ENCODE measurements at places on chromosomes 7 and 10.

DNA sequence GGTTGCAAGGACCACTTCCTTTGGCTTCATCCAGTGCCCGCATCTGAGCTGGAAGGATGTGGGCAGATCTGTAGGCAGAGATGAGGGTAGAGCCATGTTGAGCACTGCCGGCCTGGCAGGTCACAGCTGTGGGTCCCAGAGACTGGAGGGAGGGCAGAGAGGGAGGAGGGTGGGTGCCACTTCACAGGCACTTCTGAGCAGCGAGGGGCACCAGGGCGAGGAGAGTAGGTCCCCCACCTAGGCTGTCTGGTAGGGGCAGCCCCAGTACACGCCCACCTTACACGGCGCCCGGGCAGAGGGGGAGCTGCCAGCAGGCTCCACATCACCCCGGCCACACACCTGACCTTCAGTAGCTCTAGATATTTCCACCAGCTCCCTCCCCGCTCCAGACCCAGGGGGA lies 473.0 kb upstream of the FOXK1 start:
- no peak for DNase-seq

- no peak for DNase-seq
These were observed 746.4 kb downstream of the TNS3 start for GRCh38 chr7:46835556-46835955.

GRCh38 chr7:112322070-112322469 lies 115.6 kb downstream of the ZNF277 start:
- no peak for DNase-seq

DNA sequence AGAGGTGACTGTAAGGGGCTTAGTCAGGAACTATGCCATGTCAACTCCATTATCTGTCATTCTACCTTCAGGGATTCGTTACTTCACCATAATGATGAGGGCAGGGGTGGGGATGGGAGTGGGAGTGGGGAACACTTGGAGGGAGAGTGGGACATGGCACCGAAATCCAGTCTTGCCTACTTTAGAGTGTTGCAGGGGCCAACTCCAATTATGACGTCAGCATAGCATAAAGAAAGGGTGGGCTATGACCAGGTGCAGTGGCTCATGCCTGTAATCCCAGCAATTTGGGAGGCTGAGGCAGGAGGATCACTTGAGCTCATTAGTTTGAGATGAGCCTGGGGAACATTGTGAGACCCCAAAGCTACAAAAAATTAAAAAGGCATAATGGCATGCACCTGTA lies 512.2 kb downstream of the GATA3 start:
- DNase-seq = no peak

- DNase-seq = no peak
These were observed 58.3 kb upstream of the SHH start for GRCh38 chr7:155870334-155871180.

GRCh38 chr10:79498291-79498829 lies 14.0 kb upstream of the EIF5AL1 start:
- no peak for DNase-seq

GRCh38 chr7:70497793-70498192 lies 634.2 kb upstream of the GALNT17 start:
- DNase-seq = no peak

DNA sequence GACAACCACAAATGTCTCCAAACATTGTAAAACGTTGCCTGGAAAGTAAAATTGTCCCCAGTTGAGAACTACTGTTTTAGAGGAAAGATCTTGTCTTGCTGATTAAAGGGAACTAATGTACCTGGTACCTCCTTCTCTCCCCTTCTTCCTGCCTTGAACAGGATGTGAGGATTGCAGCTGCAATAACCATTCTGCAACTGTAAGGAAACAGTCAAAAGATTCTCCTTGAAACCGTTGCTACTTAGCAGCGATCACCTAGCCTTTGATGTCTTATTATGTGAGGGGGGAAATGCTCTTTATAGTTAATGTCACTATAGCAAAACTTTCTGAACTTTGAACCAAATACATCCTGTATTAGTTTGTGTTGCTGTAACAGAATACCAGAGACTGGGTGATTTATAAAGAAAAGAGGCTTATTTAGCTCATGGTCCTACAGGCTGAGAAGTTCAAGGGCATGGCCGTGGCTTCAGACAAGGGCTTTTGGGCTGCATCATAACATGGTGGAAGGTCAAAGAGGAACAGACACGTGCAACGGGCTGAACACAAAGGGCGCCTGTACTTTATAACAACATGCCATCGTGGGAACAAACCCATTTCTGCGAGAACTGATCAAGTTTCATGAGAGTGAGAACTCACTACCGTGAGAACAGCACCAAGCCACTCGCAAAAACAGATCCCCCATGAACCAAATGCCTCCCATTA lies 54.2 kb upstream of the PARD3 start:
- no peak for DNase-seq

GRCh38 chr10:123958241-123958640 lies 66.6 kb upstream of the CPXM2 start:
- no peak for DNase-seq

GRCh38 chr10:132878091-132878729 lies 64.2 kb downstream of the CFAP46 start:
- DNase-seq = no peak

DNA sequence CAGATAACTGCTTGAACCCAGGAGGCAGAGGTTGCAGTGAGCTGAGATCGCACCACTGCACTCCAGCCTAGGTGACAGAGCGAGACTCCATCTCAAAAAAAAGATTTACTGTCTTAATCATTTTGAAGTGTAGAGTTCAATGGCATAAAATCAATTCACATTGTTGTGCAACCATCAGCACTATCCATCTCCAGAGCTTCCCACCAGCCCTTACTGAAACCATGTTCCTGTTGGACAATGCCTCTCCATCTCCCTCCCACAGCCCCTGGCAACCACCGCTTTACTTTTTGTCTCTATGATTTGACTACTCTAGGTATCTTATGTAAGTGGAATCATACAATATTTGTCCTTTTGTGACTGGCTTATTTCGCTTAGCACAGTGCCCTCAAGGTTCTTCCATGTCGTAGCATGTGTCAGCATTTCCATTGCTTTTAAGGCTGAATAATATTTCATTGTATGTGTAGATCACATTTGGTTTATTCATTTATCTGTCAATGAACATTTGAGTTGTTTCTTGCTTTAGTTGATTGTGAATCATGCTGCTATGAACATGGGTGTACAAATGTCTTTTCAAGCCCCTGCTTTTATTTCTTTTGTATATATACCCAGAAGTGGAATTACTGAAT lies 33.1 kb downstream of the NACAD start:
- no peak for DNase-seq

DNA sequence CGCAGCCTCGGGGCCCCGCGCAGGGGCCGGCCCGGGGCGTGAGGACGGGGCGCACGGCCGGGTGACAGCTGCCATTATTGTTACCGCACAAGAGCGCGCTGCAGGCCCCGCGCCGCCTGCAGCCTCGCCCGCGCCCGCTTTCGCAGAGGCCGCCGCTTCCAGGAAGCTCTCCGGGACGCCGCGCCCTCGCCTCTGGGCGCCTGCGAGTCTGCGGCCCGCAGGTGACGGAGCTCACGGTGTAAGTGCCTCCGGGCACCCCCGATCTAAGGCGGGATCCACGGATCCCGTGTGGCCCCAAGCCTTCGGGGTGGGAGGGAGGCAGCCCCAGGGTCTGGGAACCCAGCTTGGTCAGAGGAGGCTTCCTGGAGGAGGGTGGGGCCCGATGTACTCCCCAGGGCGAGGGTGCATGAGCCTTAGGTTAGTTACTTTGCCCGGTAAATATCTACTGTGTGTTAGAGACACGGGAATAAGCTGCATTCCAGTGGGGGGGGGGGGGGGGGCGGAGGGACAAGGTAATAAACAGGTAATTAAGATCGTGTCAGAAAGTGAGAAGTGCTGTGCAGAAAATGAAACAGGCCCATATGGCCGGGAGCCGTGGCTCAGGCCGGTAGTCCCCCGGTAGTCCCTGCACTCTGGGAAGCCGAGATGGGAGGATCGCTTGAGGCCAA lies 638 bp downstream of the IQCE start:
- DNase-seq = no peak

DNA sequence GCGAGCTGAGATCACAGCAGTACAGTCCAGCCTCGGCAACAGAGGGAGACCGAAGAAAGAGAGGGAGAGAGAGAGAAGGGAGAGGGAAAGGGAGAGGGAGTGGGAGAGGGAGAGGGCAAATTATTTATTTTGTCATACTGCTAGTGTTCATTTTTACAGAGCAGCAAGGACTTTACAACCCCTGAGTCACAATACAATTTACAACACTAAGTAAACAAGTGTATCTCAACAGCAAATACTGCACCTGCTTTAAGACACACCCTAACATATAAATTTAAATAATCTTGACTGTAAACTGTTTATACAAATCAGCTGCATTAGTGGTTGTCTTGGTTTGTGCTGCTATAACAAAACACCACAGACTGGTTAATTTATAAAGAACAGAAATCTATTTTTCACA lies 27.2 kb downstream of the HTR5A start:
- no peak for DNase-seq

DNA sequence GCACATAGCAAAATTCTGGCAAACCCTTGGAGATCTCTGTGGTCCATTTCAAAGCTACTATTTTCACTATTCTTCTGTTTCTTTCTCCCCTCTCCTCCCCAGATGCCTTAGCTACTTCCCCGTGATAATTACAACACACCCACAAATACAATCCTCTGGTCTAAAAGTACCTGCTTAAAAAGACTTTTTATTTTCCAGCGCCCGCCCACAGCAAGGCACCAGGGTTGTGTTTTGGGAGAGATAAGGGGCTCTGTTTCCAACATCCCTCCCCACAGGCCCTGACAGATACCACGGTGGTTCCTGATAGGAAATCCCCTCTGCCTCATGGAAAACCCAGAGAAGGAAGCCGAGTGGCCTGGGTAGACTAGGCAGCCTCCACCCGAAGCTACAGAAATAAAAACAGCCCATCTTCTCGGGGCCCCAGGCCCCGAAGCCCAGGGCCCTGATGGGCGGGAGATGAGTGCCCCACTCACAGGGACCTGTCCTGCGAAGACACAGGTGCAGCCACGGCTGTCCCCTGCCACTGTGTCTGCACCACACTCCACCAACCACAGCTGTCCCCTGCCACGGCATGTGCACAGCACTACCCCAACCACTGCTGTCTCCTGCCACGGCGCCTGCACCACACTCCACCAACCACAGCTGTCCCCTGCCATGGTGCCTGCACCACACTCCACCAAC lies 19.7 kb downstream of the CALML5 start:
- no peak for DNase-seq

GRCh38 chr7:144437370-144438191 lies 34.1 kb upstream of the NOBOX start:
- DNase-seq = no peak

GRCh38 chr10:70334526-70335245 lies 47.7 kb downstream of the LRRC20 start:
- no peak for DNase-seq

- no peak for DNase-seq
These were observed 84.3 kb upstream of the ADRB1 start for GRCh38 chr10:113959383-113959760.

DNA sequence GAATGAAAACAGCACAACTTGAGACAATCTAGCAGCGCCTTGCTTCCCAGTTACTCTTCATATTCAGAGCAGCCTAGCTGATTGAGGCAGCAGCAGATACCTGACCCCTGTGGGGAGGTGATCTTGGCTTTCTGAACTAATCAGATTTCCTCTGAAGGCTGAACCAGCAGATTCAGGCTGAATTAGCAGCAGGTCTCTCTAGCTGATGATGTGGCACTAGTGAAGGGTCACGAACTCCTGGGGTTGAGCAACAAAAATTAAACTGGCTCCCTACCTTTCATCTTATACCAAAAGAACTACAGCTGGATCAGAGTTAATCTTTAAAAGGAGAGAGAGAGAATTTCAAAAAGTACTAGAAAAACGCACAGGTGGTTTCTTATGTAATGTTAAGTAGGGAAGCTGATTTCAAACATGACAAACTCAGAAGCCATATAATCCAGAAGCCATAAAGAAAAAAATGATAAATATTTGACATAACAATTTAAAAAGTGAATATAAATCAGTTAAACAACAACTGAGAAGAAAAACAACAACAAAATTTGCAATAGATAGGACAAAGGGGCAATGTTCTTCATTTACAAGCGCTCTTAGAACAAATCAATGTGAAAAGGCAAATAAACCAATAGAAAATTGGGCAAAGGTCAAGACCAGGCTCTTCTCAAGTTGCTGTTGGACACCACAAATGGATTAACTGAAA lies 13.5 kb downstream of the SLC25A13 start:
- no peak for DNase-seq

GRCh38 chr10:99983280-99983988 lies 26.3 kb downstream of the DNMBP start:
- peak; percentile 53 for DNase-seq

GRCh38 chr10:18332048-18332447 lies 191.8 kb downstream of the CACNB2 start:
- DNase-seq = no peak

- no peak for DNase-seq
These were observed 38.2 kb downstream of the SEMA3E start for GRCh38 chr7:83610649-83611304.

DNA sequence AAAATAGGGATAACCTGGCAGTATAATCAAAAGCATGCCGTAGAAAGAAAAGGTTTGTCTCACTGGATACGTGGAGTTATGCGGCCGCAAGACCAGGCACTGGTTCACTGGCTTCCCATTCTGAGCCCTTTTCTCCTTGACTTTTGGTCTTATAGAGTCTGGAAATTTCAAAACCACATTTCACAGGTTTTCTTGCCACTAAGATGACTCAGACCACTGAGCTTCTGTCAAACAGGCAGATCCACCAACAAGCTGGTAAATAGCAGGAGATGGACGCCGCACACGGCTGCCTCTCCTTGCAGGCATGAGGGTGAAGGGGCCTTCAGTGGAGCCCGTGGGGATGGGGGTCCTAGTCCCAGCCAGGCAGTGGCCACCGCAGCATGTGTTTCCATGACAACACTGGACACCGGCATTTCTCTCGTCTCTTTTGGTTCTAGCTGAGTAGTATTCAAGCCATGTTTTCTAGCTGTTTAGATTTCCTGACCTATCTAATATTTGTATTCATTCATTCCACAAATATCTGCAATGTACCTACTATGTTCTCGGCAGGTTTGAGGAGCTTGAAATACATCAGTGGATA lies 55.5 kb downstream of the KLF6 start:
- DNase-seq = no peak

- no peak for DNase-seq
These were observed 162.5 kb upstream of the CELF2 start for GRCh38 chr10:10855151-10855581.

- DNase-seq = no peak
These were observed 73.6 kb downstream of the AHCYL2 start for GRCh38 chr7:129298268-129298893.

DNA sequence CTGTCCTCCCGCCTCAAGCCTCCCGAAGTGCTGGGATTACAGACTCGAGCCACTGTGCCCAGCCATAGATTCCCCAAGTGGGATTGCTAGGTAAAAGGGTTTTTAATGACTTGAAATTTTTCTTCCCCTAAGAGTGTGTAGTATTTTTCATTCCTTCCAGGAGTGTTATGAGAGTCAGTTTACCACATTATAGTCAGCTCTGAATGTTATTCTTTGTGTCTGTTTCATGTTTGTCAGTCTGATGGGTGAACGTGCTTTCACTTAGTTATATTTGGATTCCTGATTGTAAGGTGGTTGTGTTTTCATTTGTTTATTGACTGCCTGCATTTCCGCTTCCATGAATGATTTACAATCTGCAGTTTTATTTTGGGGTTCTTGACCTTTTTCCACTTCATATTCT lies 6.3 kb downstream of the ZNF212 start:
- no peak for DNase-seq

GRCh38 chr7:66921396-66921917 lies 432 bp downstream of the TMEM248 start:
- peak; percentile 32 for DNase-seq

Data from NCI-H446 treated with DMSO at 0.1 percent for 48 hours (cell line).